HS-27A (cell line): ENCODE measurements at places on chromosomes 2 and 18.

- DNase-seq, result no peak
Measured at GRCh38 chr2:65161551-65162100, 31.7 kb upstream of the RAB1A start.

DNA sequence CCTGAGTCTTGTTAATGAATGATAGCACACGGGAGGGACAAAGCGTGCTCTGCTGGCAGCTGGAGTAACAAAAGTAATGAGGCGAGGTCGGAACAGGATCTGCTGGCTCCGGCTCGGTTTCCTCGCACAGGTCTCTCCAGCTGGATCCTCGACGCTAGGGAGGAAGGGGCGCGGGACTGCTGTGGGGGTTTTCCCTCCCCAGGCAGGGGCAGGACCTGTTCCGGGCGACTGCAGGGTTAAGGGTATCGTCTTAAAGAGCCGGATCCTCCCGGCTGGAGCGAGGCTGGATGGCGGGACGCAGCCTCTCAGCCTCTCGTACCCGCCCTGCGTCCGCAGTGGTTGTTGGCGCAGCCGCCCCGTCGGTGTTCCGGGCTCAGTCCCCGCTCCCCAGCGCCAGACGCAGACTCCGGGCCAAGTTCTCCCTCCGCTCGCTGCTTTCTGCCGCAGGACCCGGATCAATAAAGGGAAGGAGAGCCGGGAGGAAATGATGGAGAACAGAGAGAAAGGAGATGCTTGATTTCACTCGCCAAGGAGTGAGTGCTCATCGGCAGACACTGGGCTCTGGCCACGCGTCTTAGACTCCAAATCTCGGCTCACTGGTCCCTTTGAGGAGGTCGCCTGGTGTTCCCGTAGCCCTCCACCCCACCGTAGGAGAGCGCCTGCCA lies 1.1 kb upstream of the LIPG start:
- no peak for DNase-seq

- DNase-seq, result no peak
Measured at GRCh38 chr2:59018737-59019136, 777.6 kb upstream of the FANCL start.

DNA sequence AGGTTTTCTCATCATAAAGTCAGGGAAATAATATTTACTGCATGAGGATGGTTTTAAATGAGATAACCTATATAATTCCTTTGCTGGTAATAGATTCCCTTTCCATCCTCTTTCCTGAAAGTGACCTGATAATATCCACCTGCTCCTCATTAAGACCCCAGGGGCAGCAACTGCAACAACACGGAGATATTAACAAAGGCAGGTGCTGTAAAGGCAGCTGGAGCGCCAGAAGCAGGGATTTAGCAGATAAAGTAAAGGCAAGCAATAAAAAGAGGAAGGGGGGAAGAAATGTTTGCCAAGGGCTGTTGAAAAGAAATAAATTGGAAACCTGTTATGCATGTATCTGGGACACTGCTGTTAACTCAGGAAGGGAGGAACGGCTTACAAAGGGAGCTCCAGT lies 472.6 kb upstream of the KLHL29 start:
- no peak for DNase-seq

DNA sequence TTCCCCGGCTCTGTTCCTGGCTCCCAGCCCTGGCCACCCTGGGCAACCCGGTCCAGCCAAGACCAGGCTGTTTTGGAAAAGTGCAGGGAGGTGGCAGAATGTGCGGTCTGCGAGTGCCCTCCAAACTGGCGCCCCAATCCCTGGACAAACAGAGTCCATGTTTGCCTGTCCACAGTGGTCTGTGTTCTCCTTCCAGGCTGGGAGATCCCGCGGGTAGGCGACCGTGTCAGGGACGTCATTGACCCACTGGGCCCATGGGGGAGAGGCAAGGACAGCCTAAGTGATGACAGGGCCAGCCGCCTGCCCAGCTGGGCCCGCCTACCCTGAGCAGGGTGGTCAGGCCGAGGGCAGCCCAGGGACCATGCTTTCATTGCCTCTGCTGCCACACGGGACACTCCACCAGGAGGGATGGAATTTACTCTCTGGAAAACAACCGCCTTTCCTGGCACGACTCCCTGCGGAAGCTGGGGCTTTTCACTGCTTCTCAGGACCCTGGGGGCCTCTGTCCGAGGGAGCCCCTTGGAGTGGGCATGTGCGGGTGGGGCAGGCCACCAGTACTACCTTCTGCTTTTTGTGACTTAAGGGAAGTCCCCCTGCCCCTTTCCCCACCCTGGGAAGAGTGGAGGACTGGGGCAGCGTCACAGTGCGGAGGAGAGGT lies 20.1 kb downstream of the CYP26B1 start:
- DNase-seq, result no peak

DNA sequence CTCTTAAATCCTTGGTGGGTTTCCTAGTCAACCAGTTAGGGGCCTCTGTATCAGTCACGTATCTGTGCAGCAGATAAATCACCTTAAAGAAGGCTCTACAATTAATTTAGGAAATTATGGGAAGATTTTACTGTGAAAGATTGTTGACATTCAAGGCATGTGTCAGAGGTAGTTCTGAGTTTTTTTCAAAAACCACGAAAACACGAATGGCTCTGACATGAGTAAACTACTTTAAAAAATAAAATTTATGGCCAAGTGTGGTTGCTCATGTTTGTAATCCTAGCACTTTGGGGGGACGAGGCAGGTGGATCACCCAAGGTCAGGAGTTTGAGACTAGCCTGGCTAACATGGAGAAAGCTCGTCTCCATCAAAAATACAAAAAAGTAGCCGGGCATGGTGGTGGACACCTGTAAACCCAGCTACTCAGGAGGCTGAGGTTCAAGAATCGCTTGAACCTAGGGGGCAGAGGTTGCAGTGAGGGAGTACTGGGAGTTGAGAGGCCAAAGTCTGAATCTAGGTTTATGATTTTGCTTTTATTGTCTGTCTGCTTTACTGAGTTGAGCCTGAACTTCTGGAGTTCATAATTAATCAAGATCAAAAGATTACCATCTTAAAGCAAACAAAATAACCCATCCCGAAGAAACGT lies 77.1 kb downstream of the SPRED2 start:
- DNase-seq, result no peak

GRCh38 chr18:35827275-35827902 lies 145.1 kb upstream of the RMP24 start:
- no peak for DNase-seq

DNA sequence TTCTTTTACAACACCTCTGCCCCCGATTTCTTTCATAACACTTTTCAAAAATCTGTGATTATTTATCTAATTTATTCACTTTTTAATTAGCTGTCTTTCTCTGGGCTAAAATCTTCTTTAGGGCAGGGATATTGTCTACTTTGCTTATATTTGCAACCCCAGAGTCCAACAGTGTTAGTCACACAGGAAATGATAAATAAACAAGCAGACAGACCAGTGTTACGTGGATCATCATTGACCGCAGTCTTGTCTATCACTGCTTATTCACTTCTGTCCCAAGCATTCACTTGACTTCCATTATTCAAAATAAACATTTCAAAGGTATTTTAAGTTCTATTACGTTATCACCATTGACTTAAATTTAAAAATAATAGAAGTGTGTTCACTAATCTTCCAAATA lies 237.6 kb upstream of the UBE2E3 start:
- no peak for DNase-seq

DNA sequence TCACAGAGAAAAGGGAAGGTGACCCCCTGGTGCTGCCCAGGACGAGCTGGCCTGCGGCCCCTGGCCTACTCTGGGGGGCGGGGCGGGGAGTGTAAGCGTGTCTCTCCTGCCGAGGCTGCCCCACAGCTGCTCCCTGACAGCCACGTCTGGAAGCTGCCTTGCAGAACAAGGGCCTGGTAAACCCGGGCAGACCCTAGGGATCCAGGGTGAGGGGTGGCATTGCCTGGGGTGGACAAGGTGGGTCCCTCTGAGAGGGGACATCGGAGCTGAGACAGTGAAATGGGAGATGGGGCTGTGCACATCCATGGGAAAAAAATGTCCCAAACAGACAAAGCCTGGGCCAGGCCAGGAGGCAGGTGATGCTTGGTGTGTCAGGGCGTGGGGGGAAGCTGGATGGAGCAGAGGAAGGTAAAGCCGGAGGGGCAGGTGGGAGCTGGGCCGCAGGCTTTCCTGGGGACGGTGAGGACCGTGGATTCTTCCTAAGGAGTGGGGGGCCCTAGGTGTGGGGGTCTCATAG lies 66.0 kb upstream of the HDAC4 start:
- DNase-seq, result no peak

DNA sequence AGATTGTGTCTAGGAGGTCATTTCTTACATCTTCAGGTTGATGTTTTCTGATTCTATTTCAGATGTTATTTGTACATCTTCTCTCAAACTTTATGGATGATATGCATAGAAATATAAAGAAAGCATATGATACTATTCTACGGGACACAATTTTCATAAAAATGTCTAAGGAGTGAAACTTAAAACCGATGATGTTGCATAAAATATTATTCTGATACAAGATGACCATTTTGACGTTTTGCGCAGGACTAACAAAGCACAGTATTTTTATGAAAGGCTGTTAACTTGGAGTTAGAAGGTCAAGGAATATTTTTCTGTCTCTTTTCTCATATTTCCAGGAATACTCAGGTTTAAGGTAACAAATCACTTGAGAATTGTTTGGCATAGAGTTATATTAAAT lies 8.7 kb downstream of the NETO1 start:
- DNase-seq, result no peak
